ENCODE measurements at places on chromosomes 3 and 15.

GRCh38 chr15:67456677-67457529 lies 64.0 kb upstream of the C15orf61 start:
- DNase-seq, result peak; percentile 85

- no peak for DNase-seq
These were observed 57.4 kb upstream of the DIPK2A start for GRCh38 chr3:143914257-143914656.

DNA sequence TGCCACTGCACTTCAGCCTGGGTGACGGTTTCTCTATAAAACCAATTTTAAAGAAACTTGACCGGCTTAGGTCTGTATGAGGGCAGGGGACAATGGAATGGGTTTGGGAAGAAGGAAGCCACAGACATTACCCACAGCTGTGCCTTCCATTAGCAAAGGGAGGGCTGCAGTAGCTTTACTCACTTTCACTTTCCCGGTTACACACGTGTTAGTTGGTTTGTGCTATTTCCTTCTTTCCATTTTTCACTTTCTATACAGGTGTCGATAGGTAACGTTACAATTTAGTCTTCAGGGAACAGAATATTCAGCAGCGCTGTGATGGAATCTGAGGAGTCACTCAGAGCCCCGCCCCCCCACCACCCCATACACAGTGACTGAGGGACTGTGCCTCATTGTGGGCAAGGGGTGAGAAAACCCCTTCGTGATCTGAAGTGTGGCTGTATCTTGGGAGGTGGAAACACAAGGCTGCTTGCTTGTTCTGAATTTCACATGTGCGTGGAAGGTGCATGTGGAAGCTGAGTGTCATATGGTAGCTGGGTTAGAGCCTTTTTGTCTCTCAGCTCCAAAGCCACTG lies 44.8 kb upstream of the RPL32 start:
- no peak for DNase-seq

- no peak for DNase-seq
These were observed 160.7 kb downstream of the STAC start for GRCh38 chr3:36540888-36541518.

DNA sequence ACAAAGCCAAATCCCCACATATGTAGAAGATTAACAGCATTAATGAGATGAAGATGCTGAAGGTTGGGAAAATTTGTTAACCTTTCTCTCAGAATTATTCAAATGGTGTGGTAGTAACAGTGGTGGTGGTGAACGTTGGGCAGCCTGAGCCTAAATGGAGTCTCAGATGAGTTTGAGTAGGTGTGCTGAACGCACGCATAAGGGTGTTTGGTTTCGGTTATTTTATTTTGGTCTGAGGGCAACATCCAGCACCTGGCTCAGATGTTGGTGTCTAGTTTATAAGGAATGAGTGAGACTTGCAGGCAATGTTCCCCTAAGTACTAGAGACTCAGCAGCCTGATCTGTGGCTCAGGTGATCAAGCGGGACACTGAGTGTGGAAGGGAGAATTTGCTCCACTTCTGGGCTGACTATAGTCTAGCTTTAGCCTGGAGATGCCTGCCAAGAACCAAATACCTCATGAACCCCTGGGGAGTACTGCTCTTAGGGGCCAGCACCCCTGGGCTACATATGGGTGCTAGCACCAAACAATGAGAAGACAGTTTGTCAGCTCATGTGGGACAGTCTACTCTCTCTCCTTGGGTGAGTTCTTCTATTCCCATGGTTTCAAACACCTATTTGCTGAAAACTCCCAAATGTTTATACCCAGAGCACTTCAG lies 39.5 kb upstream of the ATP2C1 start:
- DNase-seq, result no peak

DNA sequence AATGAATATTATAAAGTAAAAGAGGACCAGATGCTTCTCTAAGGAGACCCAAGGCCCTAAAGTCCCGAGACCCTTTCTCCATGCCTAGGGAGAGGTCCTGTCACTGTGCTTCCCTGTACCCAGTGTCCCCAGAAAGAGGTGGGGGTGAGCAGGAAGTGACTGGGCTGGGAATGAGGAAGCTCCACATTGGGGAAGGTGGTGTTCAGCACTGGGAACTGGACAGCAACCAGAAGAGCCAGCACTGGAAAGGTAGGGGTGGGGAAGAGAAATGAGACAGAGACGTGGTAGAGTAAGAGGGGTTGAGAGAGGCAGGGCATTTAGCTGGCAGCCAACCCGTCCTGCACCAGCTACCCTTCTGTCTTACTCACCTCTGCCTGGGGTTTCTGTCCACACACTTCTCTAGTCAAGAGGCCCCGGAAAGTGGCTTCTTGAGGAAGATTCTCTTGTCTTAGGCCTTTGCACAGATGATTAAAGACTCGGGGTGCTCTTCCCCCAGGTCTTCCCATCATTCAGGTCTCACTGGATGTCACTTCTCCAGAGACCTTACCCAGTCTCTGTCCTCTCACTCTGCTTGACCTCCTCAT lies 12.2 kb downstream of the RRP9 start:
- DNase-seq, result no peak

DNA sequence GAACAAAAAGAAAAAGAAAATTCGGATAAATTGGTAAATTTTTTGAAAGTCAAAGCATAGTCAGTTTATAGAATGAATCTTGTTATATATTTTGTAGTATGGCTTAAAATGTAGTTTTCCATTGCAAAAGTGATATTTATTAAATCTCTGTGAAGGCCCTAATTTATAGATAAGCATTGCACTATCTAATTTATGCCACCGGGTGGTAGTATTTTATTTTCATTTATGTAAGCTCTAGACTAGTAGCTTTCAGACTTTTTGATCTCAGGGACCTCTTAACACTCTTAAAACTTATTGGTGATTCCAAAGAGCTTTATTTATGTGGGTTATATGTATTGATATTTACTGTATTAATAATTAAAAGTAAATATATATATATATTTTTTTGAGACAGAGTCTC lies 133.9 kb upstream of the LRRFIP2 start:
- no peak for DNase-seq

GRCh38 chr15:67521783-67522568 lies 1.0 kb downstream of the C15orf61 start:
- DNase-seq, result no peak

DNA sequence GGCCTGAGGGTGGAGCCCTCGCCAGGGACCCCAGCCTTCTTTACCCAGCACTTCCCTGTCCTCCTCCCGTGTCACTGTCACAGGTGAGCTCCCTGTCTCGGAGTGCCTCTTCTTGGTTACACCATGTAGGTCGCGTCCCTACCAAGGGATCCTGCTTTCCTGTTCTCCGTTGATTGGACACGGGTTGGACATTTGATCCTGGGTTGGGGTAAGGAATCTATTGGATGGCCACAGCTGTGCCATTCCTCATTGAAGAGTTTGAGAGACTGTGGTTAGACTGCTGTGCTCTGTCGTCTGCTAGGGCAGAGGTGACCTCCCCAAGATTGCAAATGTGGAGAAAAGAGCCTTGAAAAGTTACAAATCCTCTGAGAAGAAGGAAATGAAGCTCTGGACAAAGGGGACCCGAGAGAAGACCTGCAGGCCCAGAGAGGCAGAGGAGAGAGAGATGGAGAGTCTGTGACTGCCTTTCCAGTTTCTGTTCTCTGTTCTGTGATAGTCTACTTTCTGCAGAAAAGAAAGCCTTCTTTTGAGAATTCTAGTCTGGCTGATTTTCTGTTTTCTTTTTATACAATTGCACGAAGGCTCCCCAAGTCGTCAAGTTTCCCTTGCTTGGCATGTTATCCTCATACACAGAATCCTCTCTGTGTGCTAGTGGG lies 325.7 kb upstream of the RGMA start:
- DNase-seq, result no peak

- no peak for DNase-seq
These were observed 36.0 kb downstream of the ADAMTS9 start for GRCh38 chr3:64651741-64652241.

DNA sequence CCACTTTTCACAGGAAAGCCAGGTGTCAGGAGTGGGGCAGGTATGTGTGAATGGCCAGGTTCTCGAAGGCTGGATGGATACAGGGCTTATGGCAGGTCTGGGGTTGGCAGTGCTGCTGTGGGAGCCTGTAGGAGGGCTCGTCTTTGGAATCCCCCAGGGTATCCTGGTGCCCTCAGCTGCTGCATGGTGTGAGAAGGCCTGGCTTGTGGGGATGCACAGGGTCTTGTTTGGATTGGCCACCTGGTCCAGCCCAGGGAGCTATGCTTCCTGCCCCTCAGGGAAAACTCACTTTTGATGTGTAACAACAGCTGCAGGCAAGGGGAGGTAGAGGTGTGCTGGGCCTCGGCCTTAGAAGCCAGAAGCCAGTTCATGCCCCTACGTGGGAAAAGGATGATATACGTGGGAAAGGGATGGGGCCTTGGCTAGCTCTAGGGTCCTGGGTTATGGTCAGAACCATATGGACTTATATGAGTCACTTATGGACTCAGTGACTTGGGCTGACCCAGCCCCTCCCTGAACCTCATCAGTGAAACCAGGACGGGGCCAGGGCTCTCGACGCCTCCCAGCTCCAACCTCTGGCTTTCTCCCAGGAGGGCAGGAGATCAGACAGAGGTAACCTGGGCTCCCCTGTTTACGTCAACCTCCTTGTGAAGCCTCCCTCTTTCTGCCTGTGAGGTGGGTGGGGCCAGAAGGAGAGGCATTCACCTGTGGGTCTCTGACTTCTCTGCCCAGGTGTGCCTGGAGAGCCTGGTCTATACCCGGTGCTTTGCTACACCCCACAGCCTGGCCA lies 37.8 kb upstream of the CSPG4 start:
- DNase-seq, result no peak

- no peak for DNase-seq
These were observed 235.6 kb upstream of the TGFBR2 start for GRCh38 chr3:30370681-30371271.

DNA sequence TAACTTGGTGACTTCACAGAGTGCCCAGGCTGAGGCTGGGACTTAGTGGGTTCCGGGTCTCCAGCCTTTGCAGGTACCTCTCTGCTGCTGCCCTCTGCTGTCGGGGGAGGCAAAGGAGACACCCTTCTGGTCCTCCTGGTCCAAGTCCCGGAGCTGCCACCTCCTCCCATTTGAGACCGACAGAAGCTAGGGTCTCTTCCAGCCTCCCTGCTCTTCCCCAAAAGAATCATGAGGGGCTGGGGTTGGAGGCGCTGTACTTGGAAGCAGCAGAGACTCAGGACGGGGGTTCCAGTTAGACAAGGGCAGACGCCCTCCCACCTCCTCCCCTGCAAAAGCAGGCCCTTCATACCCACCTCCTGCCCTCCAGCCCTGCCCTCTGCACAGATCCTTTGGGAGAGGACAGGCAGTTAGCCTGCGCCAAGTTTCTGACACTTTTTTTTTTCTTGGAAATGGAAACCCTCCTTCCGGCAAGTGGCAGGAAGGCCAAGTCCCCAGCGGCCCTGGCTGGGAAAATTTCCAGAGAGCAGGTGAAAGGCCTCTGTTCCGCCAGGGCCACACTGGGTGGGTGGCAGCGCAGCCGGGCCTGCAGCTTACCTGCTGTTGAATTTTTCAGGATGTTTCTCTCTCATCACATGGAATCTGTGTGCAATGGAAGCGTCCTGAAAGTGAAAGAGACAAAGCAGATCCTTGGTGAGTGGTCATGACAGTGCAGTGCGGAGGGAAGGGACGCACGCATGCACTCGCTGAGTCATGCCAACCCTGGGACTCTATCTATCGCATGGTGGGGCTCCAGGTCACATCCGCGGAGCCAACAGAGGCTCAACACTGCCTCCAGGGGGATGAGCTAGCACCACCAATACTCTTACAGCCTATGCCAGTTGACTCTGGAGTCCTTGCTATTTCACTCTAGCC lies 119.9 kb downstream of the DGKG start:
- DNase-seq, result peak; percentile 11

- DNase-seq, result no peak
These were observed 421.3 kb downstream of the PYDC2 start for GRCh38 chr3:191882289-191882688.

GRCh38 chr15:31352911-31353811 lies 26.5 kb downstream of the KLF13 start:
- DNase-seq, result no peak

GRCh38 chr15:100194996-100195395 lies 146.8 kb downstream of the ADAMTS17 start:
- DNase-seq, result no peak

DNA sequence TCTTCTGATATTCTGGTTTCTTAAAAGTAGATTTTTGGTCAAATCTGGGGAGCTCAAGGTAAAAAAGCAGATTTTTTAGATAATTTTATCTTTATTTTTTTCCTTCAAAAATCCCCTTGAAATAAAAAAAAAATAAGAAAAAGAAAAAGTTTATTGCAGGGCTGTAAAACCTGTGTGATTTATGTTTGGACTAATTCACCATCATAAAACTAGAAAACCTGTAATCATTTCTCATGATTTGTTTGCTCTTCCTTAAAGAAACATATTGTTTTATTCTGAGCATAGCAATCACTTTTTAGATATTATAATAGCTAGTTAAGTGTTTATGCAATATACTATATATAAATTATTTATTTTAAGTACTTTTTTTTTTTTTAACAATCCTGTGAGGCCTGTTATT lies 68.0 kb downstream of the NEO1 start:
- DNase-seq, result no peak

- no peak for DNase-seq
These were observed 103.8 kb downstream of the ADCY5 start for GRCh38 chr3:123344907-123345594.

- DNase-seq, result no peak
These were observed 549.6 kb upstream of the CCDC54 start for GRCh38 chr3:106827515-106828213.

DNA sequence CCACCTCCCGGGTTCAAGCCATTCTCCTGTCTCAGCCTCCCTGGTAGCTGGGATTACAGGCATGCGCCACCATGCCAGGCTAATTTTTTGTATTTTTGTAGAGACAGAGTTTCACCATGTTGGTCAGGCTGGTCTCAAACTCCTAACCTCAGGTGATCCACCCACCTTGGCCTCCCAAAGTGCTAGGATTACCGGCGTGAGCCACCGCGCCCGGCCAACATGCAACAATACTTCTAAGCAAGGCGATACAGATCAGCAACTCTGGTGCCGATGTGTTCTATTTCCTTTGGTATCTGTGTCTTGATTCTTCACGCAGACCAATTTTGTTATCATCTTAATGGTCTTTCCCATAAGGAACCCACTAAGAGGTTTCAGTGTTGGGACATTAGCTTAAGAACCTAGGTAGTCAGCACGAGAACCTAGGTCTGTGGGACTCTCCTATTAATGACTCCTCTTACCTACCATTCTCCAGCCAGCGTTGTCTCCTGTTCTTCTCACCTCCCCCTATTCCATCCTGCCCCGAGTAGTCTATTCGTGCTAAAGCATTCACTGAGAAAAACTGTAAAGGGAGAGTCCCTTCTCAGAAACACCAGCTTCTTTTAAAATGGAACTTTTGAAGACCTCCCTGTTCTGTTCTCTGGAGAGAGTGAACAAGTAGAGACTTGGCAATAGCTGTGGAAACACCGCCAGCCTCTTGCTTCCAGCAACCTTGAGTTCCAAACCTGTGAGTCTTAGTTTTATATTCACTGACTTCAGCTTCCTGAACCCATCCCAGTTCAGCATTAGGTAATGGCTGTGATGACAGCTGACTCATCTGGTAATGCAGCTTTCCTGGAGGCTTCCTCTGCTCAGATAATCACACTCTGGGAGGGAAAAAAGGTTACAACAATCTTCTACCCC lies 61.2 kb downstream of the TSC22D2 start:
- no peak for DNase-seq
